ENCODE measurements at places on chromosomes 12 and 14.
A peak's percentile ranks its signal among the peaks of the same experiment; 100 is the strongest.

DNA sequence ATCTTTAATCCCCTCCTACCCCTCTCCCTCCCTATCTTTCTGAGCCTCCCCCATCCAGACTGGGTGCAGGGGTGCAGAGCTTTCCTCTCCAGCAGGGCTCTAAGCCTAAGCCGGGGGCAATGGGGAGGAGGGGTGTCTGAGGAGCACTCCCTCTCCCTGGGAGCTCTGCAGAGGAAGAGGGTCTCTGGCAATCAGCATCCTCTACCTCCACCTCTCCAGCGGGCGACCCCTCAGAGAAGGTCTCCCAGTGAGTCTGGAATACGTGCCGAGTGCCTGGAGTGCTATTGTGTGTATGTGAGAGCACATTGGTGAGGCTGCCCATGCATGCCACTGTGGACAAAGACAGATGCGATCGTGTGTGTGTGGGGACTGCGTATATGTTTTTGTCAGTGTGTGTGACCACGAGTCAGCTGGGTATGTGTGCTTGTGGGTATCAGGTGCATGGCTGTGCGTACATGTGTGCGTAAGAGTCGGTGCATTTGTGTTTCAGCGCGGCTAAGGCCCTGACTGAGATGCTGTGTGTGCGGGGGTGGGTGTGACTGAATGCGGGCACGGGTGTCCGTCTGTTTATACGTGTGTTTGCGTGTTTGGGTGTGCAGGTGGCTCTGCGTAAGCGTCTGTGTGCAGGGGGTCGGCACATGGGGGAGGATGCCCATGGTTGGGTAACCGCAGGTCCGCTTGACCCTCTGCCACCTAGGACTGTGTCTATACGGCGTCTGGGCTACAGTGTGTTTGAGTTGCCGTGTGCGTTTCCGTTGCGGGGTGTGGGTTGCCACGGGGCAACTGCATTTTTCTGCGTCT, 905 bp upstream of the DLK1 start:
- DNase-seq = no peak

- no peak for DNase-seq
Observed at GRCh38 chr12:44677724-44678123, 198.4 kb downstream of the NELL2 start.

DNA sequence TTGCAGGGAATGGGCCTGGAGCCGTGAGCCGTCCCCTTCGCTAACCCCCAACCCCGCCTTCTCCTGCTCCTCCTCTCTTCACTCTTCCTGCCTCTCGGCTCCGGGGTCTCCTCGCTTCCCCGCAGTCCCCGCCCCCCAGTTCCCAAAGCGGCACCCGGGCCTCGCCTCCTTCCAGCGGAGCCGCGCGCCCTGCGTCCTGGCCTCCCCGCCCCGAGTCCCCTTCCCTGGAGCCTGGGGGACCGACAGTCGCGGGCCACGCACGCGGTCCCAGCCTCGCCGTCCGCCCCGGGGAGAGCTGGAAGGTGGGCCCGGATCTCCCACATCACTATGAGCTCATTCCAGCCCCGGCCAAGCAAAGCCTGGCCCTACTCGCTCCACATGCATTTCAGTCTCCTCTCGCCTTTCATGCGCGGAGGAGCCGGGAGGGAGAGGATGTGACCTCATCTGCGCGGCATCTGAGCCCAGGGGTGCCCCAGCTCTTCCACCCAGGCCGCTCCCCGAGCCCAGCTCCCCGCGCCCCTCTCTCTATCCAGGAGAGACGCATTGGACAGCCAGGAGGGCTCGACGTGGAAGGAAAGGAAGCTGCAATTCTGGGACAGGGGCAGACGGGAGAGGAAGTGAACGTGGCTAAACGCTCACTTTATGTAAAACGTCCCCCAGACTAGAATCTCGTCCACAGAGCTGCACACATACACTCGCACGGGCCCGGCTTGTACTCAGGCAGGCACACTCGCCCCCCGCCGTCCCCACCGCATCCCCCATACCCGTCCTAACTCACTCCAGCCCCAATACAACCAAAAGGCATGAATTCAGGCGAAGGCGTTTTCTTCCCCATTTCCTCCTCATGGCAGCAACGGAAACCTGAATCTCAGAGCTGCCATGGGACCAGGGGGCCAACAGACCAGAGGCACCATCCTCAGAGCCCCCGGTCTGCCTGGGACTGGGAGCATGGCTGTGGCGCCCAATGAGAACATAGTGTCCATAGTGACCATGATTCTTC, 108.7 kb upstream of the CCND2 start:
- DNase-seq = peak; percentile 5

GRCh38 chr14:74574090-74574433, 38.0 kb downstream of the LTBP2 start:
- no peak for DNase-seq

DNA sequence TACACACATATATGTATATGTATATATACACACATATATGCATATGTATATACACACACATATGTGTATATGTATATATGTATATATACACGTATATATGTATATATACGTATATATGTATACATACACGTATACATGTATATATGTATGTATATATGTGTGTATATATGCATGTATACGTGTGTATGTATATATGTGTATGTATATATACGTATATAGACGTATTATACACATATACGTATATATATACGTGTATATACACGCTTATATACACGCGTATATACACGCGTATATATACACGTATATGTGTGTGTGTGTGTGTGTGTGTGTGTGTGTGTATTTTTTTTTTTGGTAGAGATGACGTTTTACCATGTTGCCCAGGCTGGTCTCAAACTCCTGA, 32.9 kb upstream of the ZNF740 start:
- no peak for DNase-seq

- DNase-seq = no peak
Observed at GRCh38 chr12:11621797-11622423, 27.6 kb upstream of the ETV6 start.

Data from anterior cingulate cortex (tissue), 58 donors.